ENCODE measurements at places on chromosomes 5 and 9. TPM values are rescaled to one million over a fixed set of nuclear protein-coding genes. Genes with fewer than 3 reads are reported as not detected.

GRCh38 chr9:4939118-4939561 is 45.9 kb upstream of the JAK2 start:
- no peaks in the 10 kb centered on the region for H3K4me1 ChIP-seq
- no peak overlapping the region for H3K4me3 ChIP-seq
- H3K27me3 ChIP-seq: no peaks in the 10 kb centered on the region
- H3K27ac ChIP-seq: no peak overlapping the region
- no peak for DNase-seq

- no peak for DNase-seq
- no peaks in the 10 kb centered on the region for H3K4me1 ChIP-seq
- no peaks in the 10 kb centered on the region for H3K27me3 ChIP-seq
- H3K4me3 ChIP-seq: no peak overlapping the region
- no peak overlapping the region for H3K27ac ChIP-seq
Observed at GRCh38 chr9:133813749-133814585, 75.8 kb upstream of the SARDH start.

Gene ZNF483
- 12.0 TPM for total RNA-seq

Gene FOXD4L3
- not detected for total RNA-seq

Gene ADGRD2
- total RNA-seq: not detected

Gene GARIN3
- total RNA-seq: not detected

Gene LAMC3
- total RNA-seq: 0.21 TPM

DNA sequence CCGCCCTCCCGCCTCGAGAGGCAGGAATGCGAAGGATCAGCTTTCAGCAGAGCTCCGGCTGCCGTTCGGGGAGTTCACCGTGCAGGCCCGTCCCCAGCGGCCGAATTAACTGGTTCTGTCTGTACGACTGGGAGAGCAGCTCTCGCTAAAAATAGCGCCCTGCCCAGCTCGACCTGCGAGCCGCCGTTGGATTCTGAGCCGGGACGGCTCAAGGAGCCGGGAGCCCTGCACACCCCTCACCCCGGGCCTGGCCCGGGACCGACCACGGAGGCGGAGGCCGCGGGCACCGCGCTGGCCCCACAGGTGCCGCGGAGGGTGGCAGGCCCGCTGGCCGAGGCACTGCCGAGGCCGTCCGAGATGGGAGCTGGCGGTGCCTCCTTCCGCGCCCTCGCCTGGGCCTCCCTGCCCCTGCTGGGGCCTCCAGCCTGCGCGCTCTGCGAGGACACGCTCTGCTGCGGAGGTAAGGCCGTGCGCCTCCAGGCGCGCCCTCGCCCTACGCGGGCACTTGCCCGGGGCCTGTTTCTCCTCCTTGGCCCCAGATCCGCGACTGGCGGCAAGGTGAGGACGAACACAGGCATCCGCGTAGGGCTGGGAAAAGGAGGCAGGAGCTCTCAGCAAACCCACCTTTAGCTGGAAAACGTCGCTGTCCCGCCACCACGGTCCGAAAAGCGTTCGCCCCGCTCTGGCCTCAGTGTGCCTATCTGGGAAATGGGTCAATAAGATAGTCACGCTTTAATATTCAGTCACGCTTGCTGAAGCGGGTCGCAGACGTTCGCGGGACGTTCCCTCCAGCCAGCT is 53.1 kb upstream of the DAB2IP start:
- no peaks in the 10 kb centered on the region for H3K36me3 ChIP-seq
- peak overlapping the region; percentile 32 for H3K27ac ChIP-seq
- no peak for DNase-seq

DNA sequence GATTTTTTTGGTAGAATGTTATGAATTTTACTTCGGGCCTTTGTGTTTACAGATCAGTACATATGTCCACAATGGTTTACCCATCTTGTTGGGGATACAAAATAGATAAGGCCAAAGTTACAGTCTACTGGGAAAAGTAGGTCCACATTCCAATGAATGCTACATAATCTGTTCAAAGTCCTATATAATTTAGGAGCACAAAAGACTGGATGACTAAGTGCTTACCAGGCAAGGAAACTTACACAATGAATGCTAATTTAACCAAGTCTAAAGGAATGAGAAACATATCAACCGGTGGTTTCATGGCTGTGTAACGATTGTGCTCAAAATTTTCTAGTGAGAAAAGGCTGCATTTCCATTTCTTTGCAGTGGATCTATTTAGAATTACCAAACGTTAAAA is 97.4 kb upstream of the TRPM3 start:
- H3K4me3 ChIP-seq: no peak overlapping the region
- no peak overlapping the region for H3K27ac ChIP-seq
- no peak for DNase-seq
- no peaks in the 10 kb centered on the region for H3K36me3 ChIP-seq

DNA sequence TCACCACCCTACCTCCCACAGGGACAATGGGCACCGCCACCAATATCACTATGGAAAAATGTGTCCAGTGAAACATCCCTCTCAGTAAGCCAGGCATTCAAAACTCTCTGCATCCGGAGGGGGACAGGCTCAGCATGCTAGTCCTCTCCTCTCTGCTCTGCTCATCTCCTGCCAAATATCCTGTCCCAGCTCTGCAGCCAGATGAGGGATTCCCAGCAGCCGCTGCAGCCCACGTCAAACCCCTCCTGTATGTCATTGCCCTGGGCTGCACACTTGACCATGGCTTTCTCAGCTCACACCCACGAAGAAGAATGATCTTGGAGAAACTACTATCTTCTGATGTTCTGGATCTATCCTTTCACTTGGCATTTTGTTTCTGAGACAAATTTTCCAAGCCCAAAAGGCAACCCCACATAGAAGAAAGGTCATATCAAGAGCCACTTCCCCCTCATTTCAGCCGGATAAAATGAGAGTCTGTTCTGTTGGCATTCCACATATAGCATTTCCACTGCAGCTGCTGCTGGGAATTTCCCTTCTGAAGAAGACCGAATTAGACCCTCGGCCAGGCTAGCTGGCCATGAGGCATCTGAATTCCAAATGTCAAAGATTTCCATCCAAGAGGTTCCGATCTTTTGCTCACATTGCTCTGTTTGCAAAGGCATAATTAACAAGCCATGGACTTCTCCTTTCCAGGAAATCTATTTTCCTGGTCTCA is 338.0 kb downstream of the ACTL7B start:
- H3K4me3 ChIP-seq: no peak overlapping the region
- peaks cover 22% of the 10 kb centered on the region for H3K4me1 ChIP-seq
- no peaks in the 10 kb centered on the region for H3K36me3 ChIP-seq
- H3K27ac ChIP-seq: peak overlapping the region; percentile 47
- DNase-seq: no peak
- no peaks in the 10 kb centered on the region for H3K27me3 ChIP-seq

GRCh38 chr5:135492319-135492626 is 40.1 kb upstream of the TIFAB start:
- H3K27ac ChIP-seq: no peak overlapping the region
- H3K27me3 ChIP-seq: peaks cover 53% of the 10 kb centered on the region
- H3K4me3 ChIP-seq: no peak overlapping the region
- H3K4me1 ChIP-seq: no peaks in the 10 kb centered on the region
- no peaks in the 10 kb centered on the region for H3K36me3 ChIP-seq
- DNase-seq: no peak

Gene GCNT4
- 0.63 TPM for total RNA-seq

DNA sequence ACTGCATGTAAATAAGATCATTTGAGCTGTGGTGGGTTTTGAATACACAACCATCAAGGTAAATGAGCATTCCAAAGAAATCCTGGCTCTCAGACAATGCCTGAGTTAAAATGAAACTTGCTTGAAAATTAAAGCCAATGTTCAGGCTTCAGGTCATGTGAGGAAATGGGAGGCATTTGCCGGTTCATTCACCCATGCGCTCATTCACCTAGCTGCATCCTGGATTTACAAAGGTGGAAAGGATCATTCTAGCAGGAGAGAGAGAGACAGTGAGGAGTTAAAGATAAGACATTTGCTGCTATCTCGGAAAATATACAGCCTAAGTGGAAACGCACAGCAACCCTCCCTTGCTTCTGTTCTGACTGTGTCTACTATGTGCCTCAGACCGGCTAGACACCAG is 143.8 kb upstream of the KLF4 start:
- peaks cover 49% of the 10 kb centered on the region for H3K4me1 ChIP-seq
- no peaks in the 10 kb centered on the region for H3K36me3 ChIP-seq
- no peak for DNase-seq
- no peaks in the 10 kb centered on the region for H3K27me3 ChIP-seq
- no peak overlapping the region for H3K4me3 ChIP-seq
- H3K27ac ChIP-seq: no peak overlapping the region

Gene TTC16
- total RNA-seq: 0.30 TPM

DNA sequence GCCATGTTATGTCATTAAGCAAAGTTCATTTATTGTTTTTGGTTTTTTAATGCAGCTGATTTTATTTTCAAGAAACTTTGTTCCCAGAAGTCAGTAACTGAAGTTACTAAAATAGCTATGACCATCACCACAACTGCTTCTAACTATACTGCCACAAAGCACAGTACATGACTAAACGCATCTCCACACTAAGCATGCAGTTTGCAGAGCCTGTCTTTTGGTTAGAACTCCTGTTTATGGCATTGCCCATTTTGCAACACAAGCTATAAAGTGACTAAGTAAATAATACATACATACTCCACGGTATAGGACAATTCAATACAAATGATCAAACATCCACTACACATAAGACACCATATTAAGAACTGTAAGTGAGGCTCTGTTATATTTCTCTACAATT is 109.7 kb downstream of the MLLT3 start:
- H3K36me3 ChIP-seq: no peaks in the 10 kb centered on the region
- H3K4me3 ChIP-seq: no peak overlapping the region
- no peaks in the 10 kb centered on the region for H3K27me3 ChIP-seq
- H3K4me1 ChIP-seq: peaks cover 6% of the 10 kb centered on the region

Gene AJM1
- total RNA-seq: 3.8 TPM

- H3K36me3 ChIP-seq: no peaks in the 10 kb centered on the region
- H3K4me3 ChIP-seq: no peak overlapping the region
- no peak for DNase-seq
- H3K27me3 ChIP-seq: no peaks in the 10 kb centered on the region
Observed at GRCh38 chr9:125110464-125110863, 32.9 kb downstream of the SCAI start.

DNA sequence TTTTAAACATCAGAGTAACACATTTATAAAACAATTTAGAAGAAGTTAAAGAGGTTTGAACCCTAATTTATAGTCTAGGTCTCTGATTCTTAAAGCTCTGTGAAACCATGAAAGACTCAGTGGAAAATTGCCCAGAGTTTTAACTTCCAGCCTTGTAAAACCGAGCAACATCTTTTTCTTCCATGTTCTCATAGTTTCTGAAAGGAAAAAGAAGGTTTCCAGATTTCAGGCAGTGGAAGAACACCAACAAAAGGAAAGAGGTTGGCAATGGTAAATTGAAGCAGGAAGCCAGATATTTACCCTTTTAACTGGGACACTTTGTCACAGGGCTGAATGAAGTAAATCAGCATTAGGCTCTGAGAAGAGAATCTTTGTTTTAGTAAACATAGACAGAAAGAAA is 1999.3 kb downstream of the MAT2B start:
- H3K27ac ChIP-seq: no peak overlapping the region
- H3K4me3 ChIP-seq: no peak overlapping the region
- H3K4me1 ChIP-seq: no peaks in the 10 kb centered on the region
- no peaks in the 10 kb centered on the region for H3K27me3 ChIP-seq
- DNase-seq: no peak

Gene SEMA6A
- total RNA-seq: 24.3 TPM

Gene PRUNE2
- 23.2 TPM for total RNA-seq
